CD14-positive monocyte (primary cell): ENCODE measurements at places on chromosomes 4 and X.

DNA sequence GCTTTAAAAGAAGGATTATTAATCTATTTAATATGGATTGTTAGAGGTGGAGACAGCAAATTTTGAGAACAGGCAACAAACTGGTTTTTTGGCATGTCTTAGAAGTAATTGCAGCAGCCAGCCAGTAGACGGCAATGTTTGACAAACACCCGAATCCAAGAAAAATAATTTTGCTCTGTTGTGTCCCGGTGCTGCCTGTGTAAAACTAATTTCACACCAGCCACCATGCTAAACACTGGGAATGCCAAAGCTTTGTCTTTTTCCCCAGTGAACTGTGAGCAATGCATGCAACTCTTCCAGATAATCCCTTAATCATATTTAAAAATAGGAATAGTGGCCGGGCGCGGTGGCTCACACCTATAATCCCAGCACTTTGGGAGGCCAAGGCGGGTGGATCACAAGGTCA, 25.9 kb downstream of the SMIM31 start:
- no peak for DNase-seq

DNA sequence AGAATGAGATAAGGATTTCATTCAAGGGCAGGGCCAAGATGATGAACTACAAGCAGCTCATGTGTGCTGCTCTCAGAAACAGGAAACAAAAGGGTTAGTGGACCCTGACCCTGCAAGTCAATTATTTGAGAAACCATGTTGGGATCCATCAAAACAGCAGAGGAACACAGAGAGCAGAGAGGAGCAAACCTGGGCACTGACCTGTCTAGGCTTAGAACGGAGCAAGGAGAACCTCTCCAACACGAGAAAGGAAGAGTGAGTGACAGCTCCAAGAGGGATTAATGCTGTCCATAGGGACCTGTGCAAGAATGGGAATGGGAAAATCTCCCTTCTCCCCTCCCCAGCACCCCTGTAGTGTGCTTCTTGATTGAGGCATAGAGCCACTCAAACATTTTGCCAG, 53.9 kb upstream of the UGT2B4 start:
- no peak for DNase-seq

GRCh38 chr4:52966781-52967180, 104.7 kb downstream of the RASL11B start:
- no peak for DNase-seq

GRCh38 chr4:24753519-24753918, 41.9 kb upstream of the SOD3 start:
- DNase-seq: no peak

DNA sequence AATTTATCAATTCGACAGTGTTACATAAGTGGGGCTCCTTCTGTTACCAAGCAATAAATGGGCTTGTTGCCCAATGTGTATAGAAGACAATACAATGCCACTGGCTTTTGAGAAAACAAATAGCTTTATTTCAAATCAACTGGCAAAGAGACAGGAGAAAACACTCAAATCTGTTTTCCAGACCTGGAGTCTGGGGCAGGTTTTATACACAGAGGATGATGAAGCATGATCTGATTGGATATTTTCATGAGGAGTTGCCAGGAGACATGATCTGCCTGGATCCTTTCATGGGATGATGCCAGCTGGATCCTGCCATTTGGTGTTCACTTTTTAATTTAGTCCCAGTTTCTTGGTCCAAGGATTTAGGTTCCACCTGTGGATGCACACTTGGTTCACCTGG, 287.9 kb downstream of the CXXC4 start:
- DNase-seq: no peak

- DNase-seq: no peak
Measured at GRCh38 chr4:121126449-121127006, 37.6 kb downstream of the TNIP3 start.

GRCh38 chr4:38563707-38564495, 100.1 kb upstream of the KLF3 start:
- DNase-seq: no peak

GRCh38 chr4:158314756-158315487, 104.6 kb downstream of the TMEM144 start:
- DNase-seq: no peak

- no peak for DNase-seq
Measured at GRCh38 chr4:185335579-185335978, 60.1 kb downstream of the LRP2BP start.
